ENCODE measurements at places on chromosomes 11 and 22. TPM values are rescaled to one million over a fixed set of nuclear protein-coding genes. Genes with fewer than 3 reads are reported as not detected.

DNA sequence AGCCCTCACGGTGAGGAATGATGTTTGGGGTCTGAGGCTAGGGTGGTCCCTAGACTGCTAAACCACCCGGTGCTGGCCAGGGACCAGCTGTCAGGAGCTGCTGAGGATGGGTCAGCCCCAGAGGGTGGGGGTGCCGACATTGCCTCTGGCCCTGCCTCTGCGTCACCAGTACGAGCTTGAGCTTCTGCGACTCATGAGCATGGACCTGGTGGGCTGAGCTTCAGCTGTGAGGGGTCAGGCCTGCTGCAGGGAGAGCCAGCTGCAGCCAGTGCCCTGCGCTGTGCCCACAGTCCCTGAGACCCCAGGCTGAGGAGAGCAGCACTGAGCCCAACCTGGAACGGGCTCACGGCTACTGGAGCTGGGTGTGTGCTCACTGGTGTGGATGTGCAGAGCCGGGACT is 7.0 kb downstream of the DERL3 start:
- peak; percentile 47 for DNase-seq

DNA sequence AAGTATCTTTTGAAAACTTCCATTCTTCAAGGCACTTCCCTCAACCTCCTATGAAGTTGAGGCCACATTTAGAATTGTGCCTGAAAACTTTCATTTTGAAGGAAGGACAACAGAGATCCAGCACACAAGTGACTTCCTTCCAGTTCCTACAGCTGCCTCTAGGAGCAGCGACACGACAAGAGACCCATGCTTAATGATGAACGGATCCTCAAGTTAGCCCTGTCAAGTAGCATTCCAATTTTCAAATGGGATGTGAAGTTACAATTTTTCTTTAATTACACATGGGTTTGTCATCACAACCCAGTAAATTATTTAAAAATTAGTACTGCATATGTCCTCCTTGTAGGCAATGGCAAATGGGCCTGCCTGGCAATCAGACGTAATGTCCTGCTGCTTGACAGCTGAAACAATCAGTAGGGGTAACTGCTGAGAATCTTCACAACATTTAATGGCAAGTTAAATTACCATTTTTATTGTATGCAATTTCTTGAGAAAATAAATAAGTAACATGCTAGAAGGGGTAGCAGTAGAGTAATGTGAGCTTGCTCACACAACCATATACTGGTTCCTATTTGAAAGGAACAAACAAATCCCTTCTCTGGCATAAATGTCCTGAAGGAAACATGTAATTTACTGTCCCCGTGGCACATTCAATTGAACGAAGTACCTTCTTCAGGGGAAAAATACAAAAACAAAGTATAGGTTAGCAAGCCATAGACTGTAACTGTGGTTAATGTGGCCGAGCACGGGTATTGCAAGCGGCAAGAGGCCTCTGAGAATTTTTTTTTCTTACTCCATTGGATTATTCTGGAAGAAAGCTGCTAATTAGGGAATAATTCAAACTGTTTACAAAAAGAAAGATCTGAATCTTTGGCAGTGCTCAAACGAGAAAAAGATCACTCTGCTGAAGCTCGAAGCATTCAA is 288.3 kb downstream of the CADM1 start:
- no peak for DNase-seq

DNA sequence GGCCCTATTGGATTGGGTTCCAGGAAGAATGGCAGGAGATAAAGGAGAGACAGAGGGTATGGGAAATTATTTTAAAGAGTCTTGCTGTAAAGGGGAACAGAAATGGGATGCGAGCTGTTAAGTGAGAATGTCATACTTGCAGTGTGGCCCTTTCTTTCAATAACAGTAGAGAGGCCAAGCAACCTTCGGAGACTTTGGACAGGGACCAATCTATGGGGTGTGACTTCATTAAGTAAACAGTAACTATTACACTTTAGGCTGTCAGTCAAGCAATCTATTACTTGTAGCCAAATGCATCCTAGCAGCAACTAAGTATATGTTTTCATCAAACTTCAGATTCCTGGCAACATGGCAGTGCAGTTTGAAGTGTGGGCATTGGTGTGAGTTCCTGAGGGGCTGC is 376.2 kb upstream of the LARGE1 start:
- DNase-seq = no peak

- DNase-seq = peak; percentile 90
Observed at GRCh38 chr11:118607401-118608359, at the start of gene PHLDB1. Gene PHLDB1, plus strand, starts transcription at chr11:118607615. Its CDS starts 6,222 bp downstream, at chr11:118613837.

GRCh38 chr11:130737866-130738431 is 178.3 kb downstream of the SNX19 start:
- DNase-seq = peak; percentile 87

DNA sequence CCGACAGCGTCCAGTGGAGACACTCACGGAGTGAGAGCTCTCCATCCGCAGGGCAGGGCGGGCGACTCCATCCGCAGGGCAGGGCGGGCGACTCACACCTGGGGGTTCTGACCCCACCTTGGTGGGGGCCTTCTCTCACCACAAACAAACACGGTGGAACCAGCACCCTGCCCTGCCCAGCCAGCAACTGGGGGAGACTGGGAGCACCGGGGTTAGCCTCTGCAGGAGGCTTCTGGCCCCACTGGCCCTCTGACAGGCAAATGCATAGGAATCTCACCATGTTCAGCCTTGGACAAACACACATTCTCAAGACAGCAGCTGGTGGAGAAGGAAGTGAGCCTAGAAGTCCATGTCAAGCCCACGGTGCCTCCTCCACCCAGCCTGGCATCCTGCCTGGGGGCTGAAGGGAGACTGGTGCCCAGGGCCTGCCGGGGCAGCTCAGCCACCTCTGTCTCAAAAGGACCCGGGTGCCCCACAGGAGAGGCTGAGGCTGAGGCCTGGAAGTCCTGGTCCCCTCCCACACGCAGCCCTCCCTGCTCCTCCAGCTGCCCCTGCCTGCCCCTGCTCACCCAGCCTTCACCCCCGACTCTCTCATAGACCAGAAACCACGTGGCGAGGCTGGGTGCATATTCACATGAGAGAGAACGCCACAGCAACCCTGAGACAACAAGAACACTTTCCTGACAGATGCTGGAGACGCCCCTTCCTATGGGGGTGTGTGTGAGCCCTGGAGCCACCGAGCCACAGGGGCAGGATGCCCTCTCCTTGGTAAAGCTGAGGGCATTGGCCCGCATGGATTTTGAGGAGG is 98.4 kb upstream of the B3GAT1 start:
- DNase-seq = no peak

- no peak for DNase-seq
Observed at GRCh38 chr11:121544956-121545355, 92.2 kb upstream of the SORL1-AS1 start.

DNA sequence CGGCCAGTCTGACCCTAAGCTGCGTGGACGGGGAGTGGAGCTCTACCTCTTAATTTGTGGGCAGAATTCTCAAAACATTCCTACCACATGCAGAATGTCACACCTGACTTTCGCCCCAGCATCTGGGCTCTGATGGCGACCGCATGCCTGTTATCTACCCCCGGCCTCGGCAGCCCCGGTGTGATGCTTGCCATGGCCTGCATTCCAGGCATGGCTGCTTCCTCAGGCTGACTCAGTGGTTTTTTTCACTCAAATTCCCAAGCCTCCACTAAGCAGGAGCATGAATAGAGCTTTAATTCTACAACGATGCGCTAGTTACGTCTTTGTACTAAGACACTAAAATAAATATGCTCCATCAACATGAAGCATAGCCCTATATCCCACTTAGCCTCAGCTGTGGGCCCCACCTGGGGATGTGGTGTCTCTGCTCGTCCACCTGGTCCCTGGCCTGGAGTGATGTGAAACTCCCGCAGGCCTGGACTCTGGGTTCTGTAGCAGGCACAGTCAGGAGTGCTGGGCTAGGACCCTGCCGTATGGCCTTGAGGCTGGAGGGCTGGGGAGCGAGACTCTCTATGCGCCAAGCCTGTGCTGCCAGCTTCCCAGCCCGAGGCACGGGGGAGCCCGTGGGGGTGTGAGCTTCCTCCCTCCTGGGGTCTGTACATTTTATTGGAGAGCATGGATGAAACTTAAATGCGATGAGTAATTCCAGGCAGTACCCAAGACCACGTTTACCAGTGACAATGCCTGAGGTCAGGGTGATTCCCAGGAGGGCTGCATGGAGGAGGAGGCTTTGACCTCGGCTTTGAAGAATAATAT is 153.2 kb downstream of the CTTN start:
- peak; percentile 51 for DNase-seq

DNA sequence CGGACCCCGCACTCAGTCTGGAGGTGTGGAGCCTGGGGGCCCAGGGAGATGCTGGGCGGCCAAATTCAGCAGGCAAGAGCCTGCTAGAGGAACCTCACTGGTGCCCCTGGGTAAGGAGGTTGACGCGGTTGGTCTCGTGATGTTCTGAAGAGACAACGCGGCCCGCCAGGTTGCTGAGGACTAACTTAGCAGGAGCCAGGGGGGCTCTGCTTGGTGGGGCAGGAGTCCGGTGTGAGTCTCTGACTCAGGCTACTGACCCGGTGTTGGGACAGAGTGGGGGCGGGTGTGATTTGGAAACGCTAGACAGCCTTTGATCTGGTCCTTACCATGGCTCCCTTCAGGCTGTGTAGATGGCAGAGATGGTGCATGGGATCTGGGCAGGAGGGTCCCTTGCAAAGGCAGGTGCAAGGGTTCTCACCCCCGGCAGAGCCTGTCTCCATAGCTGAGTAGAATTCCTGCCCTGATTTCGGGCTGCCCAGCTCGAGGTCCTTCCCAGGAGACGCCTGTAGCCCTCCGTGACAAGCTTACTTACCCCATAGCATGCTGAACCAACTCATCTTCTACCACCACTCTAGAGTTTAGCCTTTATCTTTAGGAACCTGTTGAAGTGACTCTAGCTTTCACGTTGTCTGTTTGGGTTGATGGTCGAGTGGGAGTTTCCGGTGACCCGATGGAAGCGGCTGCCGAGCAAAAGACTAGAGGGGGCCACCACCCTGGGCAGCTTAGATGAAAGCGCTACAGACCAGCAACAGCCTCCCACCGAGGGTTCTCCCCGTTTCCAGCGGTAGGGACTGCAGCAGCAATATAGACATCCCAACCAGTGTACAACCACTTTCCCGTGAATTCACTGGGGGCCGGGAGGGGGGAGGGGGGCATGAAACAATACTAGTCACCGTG is 38.4 kb downstream of the KCNC1 start:
- DNase-seq = peak; percentile 74

DNA sequence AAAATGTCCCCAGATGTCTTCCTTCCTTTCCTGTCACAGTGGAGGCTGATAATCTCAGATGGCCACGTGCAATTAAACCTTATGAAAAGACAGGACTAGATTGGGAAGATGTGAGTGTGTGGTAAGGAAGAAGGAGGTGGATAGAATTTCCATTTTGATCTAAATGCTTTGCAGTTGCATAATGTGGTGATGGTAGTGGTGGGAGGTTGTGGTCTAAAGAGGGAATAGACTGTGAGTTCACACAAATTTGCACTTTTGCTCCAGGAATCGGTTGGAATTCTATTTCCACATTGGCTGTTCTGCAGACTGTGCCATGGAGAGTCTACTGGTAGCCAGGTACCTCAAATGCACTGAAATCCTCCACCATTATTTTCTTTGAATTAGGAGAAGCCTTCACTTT is 93.3 kb downstream of the ZBTB16 start:
- DNase-seq = no peak

GRCh38 chr22:50734986-50735738 is 2.8 kb upstream of the ACR start:
- DNase-seq = no peak

DNA sequence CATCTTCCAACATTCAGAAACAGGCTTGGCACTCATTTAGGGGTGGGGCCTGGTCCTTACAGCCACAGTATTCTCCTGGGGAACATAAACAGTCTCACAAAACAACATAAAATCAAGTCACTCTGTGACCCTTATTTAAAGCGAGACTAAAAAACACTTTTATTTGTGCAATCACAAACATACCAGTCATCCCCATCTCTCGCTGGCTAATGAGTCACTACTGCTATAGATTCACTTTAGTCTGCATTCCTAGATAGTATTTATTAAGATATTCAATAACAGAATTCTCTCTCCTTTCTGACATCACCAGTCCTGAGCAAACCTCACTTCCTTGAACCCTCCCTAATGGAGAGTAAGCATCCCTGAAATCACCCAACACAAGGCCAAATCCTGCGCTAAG is 68.0 kb downstream of the ZBTB44 start:
- DNase-seq = no peak

GRCh38 chr11:104813532-104813931 is 84.7 kb downstream of the CASP12 start:
- DNase-seq = no peak

DNA sequence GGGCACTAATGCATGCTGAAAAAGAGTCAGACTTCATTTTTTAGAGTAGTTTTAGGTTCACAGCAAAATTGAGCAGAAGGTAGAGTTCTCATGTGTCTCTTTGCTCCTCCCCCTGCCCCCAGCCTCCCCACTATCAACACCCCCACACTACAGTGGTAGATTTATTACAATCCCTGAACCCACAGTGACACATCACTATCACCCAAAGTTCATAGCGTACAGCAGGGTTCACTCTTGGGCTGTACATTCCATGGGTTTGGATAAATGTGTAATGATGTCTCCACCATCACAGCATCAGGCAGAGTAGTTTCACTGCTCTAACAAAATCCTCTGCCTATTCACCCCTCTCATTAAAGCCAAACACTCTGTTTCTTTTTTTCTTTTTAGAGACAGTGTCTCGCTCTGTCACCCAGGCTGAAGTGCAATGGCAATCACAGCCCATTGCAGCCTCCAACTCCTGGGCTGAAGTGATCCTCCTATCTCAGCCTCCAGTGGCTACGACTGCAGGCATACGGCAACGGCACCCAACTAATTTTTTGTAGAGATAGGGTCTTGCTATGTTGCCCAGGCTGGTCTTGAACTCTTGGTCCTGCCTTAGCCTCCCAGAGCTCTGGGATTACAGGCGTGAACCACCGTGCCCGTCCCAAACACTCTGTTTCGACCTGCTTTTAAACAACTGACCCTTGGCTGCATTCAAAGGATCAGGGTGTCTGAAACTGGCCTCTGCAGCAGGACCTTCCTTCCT is 4.1 kb downstream of the BEST1 start:
- DNase-seq = no peak

GRCh38 chr11:24386546-24387397 is 110.1 kb upstream of the LUZP2 start:
- DNase-seq = no peak

GRCh38 chr11:134030853-134031252 is 38.0 kb upstream of the JAM3 start:
- peak; percentile 64 for DNase-seq

- DNase-seq = no peak
Observed at GRCh38 chr11:8693555-8693954, 11.0 kb downstream of the RPL27A start.

The SLC22A25 gene
- not detected for total RNA-seq

The USH1C gene
- not detected for total RNA-seq

The MRGPRX4 gene
- total RNA-seq = not detected

The ARHGEF17 gene
- 88.6 TPM for total RNA-seq

The DBX1 gene
- not detected for total RNA-seq

The TCN2 gene
- total RNA-seq = 23.4 TPM

The NECTIN1 gene
- 11.4 TPM for total RNA-seq

The RASL10A gene
- 1.9 TPM for total RNA-seq

Data from posterior vena cava (tissue), 2 donors.